ENCODE measurements at places on chromosomes 1 and 21.

DNA sequence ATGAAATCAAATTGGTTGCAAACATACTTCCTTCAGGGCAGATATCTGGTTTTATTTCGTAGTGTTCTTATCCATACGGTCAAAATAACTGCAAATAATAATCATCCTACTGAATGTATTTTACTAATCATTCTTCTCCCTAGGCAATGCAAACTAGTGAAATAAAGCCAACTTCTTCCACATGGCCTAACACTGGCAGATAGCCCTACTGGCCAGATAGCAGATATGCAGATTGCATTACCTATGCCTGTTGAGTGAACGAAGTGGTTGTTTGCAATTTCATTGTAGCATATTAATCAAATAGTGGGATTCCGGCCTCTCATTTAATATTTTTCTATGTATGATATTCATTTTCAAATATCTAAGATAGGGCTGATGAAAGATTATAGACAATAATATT, 116.2 kb downstream of the CENPF start:
- no peaks in the 10 kb centered on the region for H3K36me3 ChIP-seq
- H3K27me3 ChIP-seq, result no peaks in the 10 kb centered on the region
- no peak overlapping the region for H3K4me3 ChIP-seq

DNA sequence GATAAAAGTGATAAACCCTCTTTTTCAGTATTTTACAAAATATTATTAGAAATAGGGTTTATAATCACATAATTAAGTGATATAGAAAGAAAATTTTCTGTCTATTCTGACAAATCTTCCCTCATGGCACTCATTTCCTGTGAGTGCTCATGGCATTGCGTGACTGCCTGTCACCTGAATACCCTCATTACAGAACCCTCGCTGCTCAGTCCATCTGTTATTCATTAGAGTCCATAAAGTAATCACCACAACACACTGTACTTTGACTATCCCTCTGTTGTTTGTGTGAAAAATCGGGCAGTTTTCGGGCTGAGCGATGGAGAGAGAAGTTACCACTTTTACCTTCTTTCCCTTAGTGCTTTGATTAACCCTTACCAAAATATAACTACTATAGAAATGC, 100.4 kb upstream of the BRINP3 start:
- DNase-seq, result no peak
- H3K4me3 ChIP-seq, result no peak overlapping the region
- no peak overlapping the region for H3K27ac ChIP-seq
- H3K4me1 ChIP-seq, result no peaks in the 10 kb centered on the region
- no peaks in the 10 kb centered on the region for H3K27me3 ChIP-seq

- no peaks in the 10 kb centered on the region for H3K36me3 ChIP-seq
- no peaks in the 10 kb centered on the region for H3K27me3 ChIP-seq
- H3K4me3 ChIP-seq, result no peak overlapping the region
- DNase-seq, result no peak
- H3K4me1 ChIP-seq, result no peaks in the 10 kb centered on the region
Measured at GRCh38 chr21:40733024-40733397, 113.9 kb downstream of the DSCAM start.

DNA sequence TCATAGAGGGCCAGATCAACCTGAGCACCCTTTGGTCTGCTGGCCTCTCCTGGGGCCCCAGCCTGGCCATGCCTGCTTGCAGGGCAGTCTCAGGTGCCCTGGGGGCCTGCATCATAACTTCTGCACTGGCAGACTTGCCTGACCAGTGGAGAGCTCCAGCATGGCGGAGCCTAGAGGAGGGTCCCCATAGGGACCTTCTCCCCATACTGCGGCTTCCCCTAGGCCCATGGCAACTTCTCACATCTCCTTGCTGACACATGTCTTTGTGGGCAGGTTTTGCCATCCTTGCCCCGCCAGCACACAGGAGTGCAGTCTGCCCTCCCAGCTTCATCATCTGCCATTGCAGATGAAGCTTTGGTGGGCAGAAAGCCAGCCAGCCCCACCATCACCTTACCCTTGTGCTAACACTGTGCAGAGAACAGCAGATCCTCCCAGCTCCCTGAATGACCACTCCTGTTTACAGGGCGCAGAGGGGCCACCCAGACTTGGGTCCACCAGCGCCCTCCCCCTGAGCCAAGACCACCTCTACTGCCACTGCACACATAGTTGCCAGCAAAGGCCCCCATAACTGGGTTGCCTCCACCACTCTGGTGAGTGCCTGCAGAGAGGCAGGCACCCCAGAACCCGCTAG, 51.7 kb downstream of the ZP4 start:
- H3K36me3 ChIP-seq, result no peaks in the 10 kb centered on the region
- H3K4me3 ChIP-seq, result no peak overlapping the region
- H3K4me1 ChIP-seq, result no peaks in the 10 kb centered on the region
- no peaks in the 10 kb centered on the region for H3K27me3 ChIP-seq

- H3K27me3 ChIP-seq, result no peaks in the 10 kb centered on the region
- no peaks in the 10 kb centered on the region for H3K36me3 ChIP-seq
- H3K27ac ChIP-seq, result peak overlapping the region; percentile 15
- H3K4me1 ChIP-seq, result peaks cover 22% of the 10 kb centered on the region
- H3K4me3 ChIP-seq, result no peak overlapping the region
- no peak for DNase-seq
Measured at GRCh38 chr21:39186676-39187075, 3.4 kb upstream of the PSMG1 start.

All from CD4-positive, CD25-positive, alpha-beta regulatory T cell (primary cell).